ENCODE measurements at places on chromosomes 16 and 17.

DNA sequence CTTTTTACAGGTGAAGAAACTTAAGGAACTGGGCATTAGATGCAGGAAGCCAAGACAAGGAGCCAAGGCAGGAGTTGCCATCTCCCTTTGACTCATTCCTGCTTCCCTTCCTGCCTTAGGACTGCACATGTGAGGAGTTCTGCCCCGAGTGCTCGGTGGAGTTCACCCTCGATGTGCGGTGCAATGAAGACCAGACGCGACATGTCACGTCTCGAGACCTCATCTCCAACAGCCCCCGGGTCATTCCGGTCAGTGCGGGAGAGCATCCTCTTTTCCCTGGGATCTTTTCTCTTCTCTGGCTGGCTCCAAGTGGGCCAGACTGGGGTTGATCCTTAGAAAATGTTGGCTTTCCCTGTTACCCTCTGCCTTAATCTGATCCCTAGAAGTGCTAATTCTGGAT lies 6.6 kb downstream of the POLR2C start:
- DNase-seq = no peak

- DNase-seq = peak; percentile 62
Observed at GRCh38 chr16:9159839-9160550, 68.6 kb downstream of the HAPSTR1 start.

- no peak for DNase-seq
Observed at GRCh38 chr16:12590409-12590808, 213.3 kb downstream of the CPPED1 start.

- peak; percentile 76 for DNase-seq
Observed at GRCh38 chr16:72501739-72502593, 330.0 kb upstream of the PMFBP1 start.

DNA sequence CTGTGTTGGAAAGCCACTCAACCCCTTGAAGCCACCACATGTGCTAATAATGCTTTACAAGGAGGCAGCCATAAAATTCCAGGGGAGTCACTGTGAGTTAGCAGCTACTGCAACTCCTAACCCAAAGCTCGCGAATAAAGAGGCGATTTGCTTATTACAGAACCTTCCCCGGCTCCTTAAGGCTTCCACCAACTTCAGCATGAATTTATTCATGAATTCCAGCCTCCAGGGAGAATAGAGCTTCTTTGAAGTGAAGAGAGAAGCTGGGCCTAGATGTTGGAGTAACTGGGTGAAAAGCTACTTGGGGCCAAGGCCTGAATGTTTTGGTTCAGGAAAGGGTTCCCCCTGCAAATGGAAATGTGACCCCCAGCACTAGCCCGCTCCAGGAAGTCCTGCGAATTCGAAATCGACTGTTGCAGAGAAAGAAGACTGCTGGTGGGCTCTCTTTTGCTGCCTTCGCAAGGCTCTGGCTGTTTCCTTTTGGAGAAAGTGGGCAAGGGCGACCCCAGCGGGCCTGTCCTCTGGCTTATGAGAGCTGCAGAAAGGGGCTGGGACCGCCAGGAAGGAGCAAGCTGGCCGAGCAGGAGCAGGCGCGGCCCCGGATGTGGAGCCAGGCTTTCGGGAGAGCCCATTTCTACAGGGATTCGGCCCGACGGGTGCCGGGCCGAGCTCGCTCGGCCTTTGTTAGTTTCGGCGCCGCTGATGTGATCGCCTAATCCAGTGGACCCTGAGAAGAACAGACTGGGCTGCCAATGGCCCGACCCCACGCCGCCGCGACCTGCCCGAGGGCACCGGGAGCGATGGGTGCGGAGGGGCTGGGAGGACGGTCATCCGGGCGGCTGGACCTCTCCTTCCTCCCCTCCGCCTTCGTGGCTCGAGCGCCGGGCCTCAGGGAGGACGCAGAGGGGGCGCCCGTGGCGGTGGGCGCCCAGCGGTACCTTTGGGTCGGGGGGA lies 7.6 kb downstream of the CBX8 start:
- no peak for DNase-seq

- no peak for DNase-seq
Observed at GRCh38 chr17:34622862-34623623, 43.7 kb downstream of the TMEM132E start.

GRCh38 chr16:87098976-87099720 lies 218.0 kb downstream of the C16orf95 start:
- no peak for DNase-seq

DNA sequence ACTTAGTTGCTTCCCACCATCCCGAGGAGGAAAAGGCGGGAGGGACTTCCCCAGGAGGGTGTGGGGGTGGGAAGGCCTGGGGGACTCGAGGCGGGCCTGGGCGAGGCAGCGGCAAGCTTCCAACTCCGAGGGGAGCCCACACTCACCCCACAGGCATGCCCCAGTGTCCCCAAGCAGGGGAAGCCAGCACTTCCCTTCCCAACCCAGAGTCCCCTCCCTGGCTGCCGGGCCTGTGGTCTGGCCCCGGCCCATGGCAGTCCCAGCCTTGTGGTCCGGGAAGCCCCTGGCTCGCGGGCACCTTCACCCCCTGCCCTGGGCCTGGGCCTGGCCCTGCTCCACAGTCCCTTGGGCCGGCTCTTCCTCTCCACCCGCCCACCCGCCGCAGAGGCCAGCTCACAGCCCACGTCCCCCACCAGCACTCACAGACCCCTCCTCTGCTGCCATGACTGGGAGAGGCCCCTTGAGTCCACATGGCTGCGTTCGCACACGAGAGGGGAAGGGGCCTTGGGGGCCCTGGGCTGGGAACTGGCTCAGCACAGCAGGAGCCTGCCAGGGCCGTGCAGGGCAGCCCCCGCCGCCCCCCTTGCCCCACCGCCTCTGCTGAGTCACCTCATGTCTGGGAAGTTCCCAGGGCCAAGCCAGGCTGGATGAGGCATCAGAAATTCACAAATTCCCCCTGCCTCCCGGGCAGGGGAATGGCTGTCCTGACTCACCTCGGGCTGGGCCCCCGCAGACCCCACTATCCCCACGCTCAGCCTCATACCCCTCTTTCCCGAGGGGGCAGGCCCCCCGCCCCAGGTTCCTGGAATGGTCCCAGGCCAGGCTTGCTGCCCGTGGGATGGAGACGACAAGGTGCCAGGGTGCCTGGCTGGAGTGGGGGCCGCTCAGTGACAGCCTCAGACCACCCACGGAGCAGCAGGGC lies 27.8 kb downstream of the BAHCC1 start:
- no peak for DNase-seq

DNA sequence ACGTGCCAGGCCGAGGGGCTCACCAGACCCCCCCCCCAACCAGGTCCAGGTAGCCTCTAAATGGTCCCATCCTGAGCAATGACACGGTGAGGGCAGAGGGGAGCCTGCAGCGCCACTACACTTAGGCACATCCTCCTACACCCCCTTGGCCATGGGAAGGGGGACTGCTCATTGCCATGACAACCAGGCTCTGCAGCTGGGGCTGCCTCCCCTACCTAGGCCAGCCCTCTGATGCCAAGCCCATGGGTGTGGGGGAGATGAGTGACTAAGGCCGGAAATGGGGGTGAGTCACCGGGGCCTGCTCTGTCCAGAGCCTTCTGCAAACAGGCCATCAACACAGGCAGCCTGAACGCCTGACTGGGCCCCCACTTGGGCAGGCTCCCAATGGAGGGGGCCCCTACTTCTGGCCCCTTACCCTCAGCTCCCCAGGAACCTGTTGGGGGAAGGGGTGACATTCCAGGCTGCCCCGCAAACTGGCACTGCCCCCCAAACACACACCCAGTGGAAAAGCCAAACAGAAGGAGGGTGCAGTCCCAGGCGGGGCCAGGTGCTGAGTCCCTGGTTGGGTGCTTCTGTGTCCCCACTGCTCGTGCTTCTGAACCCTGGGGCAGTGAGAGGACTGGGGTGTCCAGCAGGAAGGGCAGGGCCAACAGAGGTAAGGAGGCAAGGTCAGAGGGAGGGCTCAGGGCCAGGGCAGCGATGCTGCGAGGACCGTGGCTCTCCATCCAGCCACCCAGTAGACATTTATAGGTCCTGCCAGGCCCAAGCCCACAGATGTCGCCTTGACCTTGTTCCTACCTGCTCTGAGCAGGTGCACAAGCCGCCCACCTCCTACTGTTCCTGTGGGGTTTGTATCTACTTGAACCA lies 8.2 kb downstream of the PLCD3 start:
- DNase-seq = no peak

DNA sequence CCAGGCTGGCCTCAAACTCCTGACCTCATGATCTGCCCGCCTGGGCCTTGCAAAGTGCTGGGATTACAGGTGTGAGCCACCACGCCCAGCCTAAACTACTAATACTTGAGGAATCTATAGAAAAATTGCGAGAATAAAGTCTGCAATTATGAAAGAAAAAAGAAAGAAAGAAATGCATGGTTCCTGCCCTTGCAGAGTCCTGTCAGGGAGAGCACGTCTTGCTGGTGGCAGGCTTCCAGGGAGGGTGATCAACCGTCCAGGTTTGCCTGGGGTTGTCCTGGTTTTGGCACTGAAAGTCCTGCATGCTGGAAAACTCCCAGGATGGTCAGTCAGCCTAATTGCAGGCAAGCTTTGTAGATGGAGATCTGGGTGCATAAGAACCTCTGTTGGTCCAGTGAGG lies 21.5 kb upstream of the KIFC3 start:
- DNase-seq = no peak

DNA sequence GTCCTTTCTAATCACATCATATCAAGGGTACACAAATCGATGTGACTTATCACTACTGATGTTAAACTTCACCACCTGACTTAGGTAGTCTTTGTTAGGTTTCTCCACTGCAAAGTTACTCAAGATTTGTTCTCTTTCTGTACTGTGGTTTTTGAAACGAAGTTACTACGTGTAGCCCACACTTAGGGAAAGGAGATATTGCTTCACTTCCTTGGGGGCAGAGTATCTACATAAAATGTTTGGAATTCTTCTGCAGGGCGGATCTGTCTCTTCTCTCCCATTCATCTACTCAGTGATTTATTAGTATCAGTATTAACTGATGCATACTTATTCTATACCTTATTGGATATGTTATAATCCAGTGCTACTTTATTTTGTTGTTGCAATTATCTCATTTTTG lies 403.6 kb upstream of the MON1B start:
- DNase-seq = no peak

- no peak for DNase-seq
Observed at GRCh38 chr17:36855459-36855858, 81.8 kb upstream of the LHX1 start.

GRCh38 chr16:66746682-66747081 lies 4.7 kb downstream of the DYNC1LI2 start:
- no peak for DNase-seq

DNA sequence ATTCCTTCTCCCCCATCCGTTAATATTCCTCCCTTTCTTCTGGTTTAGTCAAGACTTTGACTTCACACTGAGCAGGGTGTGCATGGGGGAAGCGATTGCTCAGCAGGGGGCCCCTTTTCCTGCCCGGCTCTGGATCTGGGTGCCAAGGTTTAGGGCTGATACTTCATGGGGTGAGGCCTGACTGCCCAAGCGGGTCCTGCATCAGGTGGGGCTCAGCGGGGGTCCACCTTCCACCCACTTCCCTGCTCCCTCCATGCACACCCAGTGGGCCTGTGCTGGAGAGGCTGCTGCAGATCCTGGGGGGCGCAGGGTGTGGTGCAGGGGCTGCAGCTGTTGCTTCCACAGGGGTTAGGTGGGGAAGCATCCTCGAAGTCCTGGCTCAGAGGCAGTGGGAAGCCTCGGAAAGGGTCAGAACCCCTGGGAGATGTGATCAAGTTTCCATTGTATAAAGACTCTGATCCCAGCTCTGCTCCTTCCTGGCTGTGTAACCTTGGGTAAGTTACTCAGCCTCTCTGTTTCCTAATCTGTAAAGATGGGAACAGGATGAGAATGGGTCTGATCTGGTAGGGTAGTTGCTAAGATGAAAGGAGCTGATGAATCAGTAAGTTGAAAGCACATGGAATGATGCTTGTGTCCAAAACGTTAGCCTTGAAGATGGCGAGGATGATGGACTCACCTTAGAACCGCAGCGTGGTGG lies 53.3 kb downstream of the MGAT5B start:
- DNase-seq = no peak

GRCh38 chr16:3580686-3581085 lies 3.5 kb upstream of the NLRC3 start:
- DNase-seq = no peak

DNA sequence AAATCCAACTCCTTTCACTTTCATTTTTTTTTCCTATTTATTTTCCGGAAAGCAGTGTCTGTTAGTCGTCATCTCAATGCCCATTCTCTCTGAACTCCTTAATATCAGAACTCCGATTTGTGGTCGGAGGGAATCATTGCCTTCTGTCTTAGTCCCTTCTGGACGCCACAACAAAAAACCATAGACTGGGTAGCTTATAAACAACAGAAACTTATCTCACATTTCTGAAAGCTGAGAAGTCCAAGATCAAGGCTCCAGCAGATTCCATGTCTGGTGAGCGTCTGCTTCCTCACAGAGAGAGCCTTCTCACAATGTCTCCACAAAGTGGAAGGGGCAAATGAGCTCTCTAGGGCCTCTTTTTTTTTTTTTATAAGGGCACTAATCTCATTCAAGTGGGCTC lies 296.6 kb upstream of the CDH11 start:
- no peak for DNase-seq

DNA sequence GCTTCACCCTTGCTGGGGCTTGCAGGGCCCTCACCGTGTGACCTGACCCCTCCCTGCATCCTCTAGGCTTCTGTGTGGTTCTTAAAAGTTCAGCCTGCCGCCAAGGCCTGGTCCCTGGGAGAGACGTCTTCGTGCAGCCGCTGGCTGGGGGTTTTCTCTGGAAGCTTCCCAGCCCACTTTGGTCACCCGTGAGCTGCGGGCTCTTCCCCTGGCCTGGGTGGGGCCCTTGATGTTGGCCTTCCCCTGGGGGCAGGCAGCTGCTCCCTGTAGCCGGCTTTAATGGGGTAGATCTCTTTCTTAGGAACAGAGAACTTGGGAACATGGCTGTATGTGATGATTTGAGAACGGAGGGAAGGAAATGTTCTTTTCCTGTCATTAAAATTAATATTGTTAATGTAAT lies 32.7 kb downstream of the ZNF750 start:
- DNase-seq = no peak

DNA sequence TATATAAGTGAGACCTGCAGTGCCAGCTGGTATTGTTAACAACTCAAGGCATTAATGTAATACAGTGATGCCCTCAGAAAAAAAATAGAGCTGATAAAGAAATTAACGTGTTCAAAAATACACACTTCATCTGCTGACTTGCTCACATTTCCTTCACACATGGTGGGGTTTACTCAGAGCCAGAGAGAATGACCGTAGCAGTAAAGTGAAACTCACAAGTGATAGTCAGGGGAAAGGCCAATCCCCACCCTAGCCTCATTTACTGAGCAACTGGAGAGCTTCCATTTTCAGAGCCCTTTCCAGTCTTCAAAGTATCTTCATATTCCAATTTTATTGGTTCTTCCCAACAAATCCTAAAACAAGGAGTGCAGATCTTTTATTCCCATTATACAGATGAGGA lies 74.0 kb upstream of the HLF start:
- DNase-seq = peak; percentile 21

GRCh38 chr17:2058586-2059546 lies 4.0 kb downstream of the HIC1 start:
- DNase-seq = peak; percentile 89
